ENCODE measurements at places on chromosomes 2 and 18.

- peak; percentile 81 for DNase-seq
Observed at GRCh38 chr2:9139491-9140443, 66.8 kb upstream of the ASAP2 start.

DNA sequence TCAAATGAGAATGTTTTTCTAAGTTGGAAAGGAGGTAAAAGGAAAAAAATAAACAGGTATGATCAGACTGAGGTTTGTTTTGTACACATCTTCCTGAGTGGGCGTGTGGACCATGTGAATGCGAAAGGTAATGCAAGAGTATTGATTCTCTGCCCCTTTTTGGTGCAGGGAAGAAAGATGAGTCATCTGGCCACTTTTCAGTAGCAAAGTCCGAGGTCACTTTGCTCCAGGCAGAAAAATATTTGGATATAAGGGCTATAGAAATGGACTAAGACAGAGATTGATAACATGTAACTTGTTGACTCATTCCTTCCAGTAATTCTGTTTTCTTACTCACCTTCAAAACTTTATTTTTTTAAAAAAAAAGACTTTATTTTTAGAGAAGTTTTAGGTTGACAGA lies 130.5 kb downstream of the DSEL start:
- DNase-seq: no peak

GRCh38 chr18:57789090-57789489 lies 14.0 kb downstream of the ATP8B1 start:
- no peak for DNase-seq

DNA sequence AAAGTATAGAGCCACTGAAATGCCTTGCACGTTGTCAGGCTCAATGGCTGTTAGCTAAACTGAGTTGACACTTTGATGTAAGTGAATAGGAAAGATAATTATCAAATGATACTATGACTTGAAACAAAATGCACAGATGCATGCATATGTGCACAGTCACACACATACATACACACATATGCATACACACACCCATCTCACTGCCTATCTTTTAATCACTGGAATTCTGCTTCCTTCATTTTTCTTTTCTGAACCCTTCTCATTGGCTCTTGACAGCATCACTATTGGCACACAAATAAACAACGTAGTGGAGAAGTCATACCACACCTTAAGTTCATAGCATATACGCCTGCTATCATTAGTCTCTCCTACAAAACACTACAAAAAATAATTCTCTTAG lies 154.9 kb upstream of the NCKAP5 start:
- DNase-seq: no peak

- DNase-seq: no peak
Observed at GRCh38 chr2:180609626-180610340, 370.6 kb upstream of the UBE2E3 start.

GRCh38 chr2:160061944-160062291 lies 497 bp downstream of the PLA2R1 start:
- DNase-seq: no peak

DNA sequence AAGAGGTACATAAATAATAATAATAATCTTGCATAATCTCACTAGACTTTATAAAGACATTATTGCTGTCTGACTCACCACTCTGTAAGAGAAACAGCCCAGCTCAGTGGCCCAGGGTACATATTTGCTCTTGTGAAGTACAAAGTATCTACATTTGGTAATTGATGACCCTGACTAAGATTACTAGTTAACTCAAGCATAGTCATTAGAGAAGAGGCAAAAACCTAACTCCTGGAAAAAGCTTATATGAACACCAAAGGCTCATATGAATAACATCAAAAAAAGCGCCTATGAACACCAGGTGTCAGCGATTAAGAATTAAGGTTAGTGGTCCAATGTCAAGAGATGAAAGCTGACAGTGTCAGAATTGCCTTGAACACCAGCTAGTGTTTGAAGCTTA lies 38.4 kb downstream of the RAD51AP2 start:
- DNase-seq: no peak

DNA sequence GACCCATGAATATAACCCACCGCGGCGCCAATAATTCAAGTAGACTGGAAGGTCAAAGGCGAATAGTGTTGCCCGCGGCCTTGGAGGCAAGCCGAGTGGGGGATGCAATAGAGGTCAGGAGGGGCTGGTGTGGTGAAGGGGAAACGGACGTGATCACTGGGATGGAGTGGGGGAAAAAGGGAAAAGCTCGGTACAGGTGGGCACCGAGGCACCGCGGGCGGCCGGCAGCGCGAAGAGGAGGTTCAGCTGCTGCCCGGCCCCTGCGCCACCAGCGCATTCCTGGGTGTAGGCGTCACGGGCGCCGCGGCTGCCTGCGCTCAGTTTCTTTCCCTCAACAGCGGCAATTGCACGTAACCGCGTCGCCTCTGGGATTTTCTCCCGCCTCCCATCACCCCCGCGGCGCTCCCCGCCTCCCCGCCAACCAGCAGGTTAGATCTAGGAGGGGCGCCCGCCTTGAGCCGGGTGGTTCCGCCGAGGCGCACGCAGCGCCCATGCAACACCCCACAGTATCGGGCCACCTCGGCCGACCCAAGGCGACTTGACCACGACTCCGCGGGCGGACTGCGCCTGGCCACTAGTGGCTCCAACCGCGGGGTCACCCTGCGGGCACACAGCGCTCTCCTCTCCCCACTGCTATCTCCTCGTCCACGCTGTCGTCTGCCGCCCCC lies 1.5 kb downstream of the RND3 start:
- no peak for DNase-seq

DNA sequence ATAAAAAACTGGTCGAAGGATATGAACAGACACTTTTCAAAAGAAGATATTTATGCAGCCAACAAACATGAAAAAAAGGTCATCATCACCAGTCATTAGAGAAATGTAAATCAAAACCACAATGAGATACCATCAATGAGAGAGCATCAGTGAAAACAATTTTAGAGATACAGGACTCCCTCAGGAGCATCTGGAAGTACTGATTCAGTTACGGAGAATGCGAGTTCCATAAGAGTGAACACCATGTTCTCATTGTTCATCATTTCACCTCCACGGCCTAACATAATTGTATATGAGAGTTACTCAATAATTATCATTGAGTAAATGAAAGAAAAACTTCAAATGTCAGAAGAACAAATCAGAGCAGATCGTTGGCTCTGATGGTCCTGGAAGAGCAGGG lies 140.9 kb upstream of the TANK start:
- no peak for DNase-seq

GRCh38 chr2:234469251-234469845 lies 27.5 kb downstream of the ARL4C start:
- no peak for DNase-seq

DNA sequence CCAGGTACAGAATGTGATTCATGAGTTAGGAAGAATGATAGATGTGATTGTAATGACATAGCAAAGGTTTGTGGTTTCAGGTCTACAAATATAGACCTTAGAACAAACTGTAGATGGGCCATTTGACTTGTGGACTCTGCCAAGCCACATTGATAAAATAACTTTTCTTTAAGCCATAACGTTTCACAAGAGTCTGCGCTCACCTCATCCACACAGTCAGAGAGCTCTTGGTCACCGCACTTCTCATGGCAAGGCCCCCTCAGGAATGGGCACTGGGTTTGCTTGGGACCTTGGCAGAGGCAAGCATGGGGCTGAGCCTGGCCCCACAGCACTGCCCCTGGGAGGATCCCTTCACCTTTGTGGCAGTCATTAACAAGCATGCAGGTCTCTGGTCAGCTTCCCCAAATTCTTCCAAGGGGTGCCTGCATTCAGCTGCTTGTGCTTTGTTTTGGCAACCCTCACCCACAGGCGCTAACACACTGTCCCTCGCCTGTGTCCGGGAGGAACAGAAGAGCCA lies 14.0 kb downstream of the ARMC9 start:
- no peak for DNase-seq

- no peak for DNase-seq
Observed at GRCh38 chr2:199710551-199710950, 140.4 kb downstream of the FTCDNL1 start.

GRCh38 chr2:74925361-74925786 lies 33.1 kb upstream of the POLE4 start:
- no peak for DNase-seq

GRCh38 chr2:174615871-174616436 lies 18.4 kb upstream of the WIPF1 start:
- no peak for DNase-seq

DNA sequence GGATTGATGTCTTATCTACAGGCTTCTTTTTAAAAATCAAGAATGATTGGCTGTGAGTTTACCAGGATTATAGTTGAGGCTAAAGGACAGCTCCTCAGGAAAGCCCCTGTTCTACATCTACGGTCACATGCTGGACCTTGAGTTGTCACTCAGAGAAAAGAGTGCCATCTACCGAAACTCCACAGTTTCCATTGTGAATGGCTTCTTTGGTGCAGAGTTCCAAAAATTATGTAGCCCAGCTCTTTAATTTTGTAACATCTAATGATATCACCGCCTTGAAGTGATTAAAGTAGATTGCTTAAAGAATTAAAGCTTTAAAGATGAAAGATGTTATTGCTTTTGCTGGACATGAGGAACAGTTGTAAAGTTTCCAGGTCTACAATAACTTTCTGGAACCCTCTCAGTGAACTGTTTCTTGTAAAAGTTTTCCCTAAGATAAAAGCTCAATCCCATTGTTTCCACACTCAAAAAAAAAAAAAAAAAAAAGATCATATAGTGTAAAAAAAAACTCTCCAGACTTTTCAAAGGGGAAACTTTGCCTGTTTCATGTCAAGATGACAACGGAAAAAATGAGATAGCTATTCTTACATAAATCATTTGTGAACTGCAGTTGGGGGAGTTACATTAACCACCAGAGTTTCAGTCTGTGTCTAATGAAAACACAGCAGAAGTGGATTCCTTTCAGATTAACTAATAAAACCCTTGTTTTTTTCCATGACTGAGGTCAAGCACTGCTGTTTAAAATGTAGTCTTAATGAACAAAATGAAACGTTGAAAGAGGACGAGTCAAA lies 4.3 kb downstream of the COL3A1 start:
- no peak for DNase-seq

DNA sequence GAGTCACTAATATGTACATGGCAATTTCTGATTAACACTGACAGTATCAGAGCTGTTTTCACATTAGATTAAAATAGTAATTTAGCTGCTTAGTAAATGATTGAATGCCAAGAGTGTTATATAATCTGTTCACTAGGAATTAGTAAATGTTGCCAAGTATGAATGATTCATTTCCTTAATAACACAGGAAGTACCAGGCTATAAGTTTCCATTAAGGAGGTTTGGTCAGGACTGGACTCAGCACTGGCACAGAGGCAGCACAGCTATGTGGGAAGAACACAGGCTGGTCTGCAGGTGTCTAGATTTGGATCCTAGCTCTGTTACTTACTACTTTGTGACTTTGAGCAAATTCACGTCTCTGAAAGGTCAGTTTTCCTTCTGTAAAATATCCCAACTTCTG lies 97.2 kb downstream of the TDRD15 start:
- no peak for DNase-seq

DNA sequence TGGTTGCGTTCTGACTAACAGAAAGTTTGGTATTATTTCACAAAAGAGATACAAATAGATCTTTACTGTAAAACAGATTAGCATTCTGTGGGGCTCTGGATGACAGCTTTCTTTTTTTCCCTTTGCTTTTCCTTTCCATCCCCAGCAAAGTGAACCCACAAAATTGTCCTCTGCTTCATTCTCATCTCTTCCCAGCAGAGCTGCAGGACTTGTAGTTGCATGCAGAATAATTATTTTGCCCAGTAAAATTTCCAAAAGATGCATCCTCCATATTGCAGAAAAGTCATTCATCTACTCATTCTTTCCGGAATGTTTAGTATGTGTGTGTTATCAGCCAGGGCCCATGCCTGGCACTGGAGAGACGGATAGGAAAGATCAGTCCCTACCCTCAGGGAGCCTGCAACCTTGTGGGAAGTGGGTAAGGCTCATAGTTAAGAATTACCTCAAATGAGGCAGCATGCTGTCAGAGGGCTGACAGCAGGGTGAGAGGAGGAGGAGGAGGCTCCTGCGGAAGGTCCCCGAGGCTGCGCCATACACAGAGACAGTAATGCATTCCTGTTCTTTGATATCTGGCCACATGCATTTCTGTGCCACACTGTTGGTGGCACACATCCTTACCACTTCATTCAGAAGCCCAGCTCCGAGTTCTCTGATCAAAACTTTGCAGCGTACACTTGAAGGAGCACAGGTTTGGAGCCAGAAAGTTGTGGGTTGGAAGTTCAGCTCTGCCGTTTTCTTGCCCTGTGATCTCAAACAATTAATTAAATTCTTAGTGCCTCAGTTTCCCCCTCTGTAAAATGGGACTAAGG lies 225.4 kb downstream of the MYCN start:
- no peak for DNase-seq

DNA sequence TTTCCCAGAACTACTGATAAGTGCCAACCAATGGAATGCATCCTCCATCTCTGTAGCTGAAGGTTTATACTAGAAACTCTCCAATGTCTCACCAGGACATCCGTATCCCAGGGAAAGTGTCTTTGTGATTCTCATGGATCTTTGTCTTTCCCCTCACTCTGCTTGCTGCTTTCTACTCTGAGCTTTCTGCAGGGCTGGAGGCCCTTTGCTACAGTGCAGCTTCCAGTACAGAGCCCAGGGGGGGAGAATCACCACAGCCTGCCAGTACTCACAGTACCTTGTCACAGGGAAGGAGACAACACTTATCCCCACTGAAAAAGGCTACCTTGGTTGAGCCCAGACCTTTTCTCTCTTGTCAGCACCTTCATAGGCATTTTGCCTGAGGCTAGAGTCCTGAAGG lies 627.0 kb downstream of the CNTNAP5 start:
- no peak for DNase-seq

DNA sequence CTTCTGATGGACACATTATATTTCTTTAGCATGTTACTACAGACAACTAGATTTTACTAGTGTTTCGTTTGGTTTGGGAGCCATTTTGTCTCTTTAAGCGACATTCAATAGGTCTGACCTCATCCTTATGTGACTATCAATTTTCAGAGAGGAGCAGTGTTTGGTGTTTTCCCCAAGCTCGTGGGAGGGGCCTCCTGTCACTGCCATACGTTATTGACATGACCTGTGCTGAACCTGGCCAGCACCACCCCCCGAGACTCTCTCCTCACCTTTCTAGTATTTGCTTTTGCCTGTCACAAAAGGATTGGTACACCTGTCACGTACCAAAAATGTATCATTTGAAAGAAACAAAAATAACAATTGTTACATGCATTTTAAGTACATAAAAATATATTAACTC lies 69.3 kb downstream of the PSMG2 start:
- no peak for DNase-seq

GRCh38 chr2:173252581-173252980 lies 102.1 kb upstream of the CDCA7 start:
- no peak for DNase-seq

- peak; percentile 17 for DNase-seq
Observed at GRCh38 chr2:233436691-233437438, 82.6 kb downstream of the DGKD start.

GRCh38 chr2:70670626-70671025 lies 97.4 kb downstream of the ADD2 start:
- DNase-seq: no peak

DNA sequence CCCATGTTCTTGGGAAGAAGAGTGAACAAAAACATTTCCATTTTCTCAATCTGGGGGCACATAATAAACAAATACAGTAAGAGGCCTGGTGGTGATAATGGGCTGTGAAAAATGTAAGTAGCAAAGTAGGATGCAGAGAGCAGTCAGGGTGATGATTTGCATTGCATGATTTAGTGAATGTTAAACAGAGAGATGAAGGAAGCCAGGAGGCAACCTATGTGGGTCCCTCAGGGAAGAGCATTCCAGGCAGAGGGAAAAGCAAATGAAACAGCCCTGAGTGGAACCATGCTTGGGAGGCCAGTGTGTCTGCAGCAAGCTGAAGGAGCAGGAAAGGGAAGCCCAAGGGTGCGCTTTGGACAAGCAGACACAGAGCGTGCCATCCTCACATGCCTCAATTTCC lies 5.4 kb downstream of the VIT start:
- no peak for DNase-seq

GRCh38 chr2:218982586-218983262 lies 2.3 kb downstream of the FEV start:
- no peak for DNase-seq

Data from activated naive CD4-positive, alpha-beta T cell treated with anti-CD3 and anti-CD28 coated beads, Interleukin-2, amount 10 ng/mL, durations not matched to agents 7 days and 5 days (primary cell).